WERI-Rb-1 (cell line): ENCODE measurements at places on chromosomes 16 and 17.
A peak's percentile ranks its signal among the peaks of the same experiment; 100 is the strongest.

GRCh38 chr16:66903544-66904427, 14.9 kb downstream of the CDH16 start:
- DNase-seq, result no peak

DNA sequence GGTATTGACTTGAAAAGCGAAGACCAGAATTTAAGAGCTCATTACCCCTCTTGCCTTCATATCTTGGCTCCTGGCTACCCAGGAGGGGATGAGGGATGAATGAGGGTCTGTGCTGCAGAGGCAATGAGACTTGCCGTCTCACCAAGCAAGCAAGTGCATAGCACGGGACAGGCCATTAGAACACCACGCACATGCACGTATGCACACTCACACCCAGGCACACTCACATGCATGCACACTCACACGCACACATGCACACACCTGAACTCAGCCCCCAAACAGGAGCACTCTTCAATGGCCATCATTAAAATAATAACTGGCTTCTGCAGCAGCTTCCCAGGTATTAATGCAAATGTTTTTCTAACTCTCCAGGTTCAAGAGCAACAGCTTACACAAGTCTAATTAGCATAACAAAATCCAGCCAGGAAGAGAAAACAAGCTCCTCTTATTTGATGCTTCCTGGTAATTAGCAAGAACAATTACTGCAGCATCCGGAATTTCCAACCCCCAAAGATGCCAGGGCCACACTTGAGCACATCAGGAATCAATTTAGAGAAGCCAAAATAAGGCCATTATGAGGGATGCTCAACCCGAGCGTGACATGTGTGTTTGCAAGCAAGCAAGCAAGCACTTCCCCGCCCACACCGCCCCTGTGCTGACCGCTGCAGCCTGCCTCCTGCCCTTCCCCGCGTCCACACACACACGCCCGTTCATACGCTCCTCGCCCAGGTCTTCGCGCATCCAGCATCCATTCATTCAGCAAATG, 171.6 kb upstream of the TNRC6C start:
- DNase-seq, result no peak

DNA sequence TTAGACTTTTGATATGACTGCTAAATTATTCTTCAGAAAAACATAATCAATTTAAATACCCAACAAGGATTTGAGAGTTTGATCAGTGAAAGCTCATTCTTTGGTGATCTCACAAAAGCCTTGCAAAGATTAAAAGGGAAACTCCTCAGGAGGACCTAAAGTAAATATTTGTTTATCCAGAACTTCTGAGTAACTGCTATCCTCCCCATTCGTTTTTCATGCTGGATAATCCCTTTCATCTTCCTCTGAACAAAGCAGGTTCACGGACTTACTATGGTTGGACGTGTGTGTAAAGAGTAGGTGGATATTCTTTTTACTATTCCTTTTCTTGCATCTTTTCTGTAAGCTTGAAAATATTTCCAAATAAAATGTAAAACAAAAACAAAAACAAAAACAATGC, 124.7 kb downstream of the CPPED1 start:
- no peak for DNase-seq

GRCh38 chr17:79087428-79088143, 13.0 kb downstream of the ENGASE start:
- peak; percentile 90 for DNase-seq

- DNase-seq, result no peak
Observed at GRCh38 chr17:48598736-48599135, 5.2 kb upstream of the HOXB5 start.

DNA sequence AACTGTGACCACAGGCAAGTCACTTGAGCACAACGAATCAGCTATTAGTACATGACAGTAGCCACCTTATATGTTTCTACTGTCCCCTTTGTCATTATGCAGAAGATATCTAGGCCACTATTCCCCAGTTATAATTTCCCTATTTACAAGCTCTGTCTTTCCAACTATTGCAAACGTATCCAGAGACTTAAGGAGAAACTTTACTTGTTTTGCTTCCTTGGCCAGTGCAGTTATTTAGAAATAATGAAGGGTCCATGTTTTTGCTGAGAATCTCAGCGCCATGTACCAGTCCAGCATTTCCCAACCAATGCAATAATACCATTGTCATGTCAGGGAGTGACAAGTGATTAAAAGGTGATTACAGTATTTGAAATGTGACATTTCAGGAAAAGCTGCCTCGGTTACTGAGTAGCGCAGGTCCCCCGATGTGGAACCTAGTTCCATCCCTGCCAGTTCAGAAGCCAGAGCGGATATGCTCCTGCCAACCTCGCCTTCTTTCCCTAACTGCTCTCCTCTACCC, 743 bp downstream of the ZNF624 start:
- no peak for DNase-seq

DNA sequence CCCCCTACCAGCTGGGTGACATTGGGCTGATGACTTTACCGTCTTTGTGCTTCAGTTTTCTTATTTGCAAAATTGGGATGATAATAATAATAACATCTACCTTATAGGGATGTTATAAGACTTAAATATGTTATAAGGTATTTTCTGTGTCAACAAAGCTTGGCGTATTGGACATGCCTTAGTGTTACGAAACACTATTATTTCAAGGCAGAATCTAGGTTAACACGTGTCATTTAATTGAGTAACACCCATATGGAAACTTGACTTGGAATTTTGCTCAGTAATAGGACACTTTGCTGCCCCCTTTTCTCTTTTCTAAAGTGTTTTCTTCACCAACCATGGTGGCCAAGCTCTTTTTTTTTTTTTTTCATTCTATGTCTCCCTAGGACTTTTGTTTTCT, 294.2 kb upstream of the SALL1 start:
- no peak for DNase-seq

DNA sequence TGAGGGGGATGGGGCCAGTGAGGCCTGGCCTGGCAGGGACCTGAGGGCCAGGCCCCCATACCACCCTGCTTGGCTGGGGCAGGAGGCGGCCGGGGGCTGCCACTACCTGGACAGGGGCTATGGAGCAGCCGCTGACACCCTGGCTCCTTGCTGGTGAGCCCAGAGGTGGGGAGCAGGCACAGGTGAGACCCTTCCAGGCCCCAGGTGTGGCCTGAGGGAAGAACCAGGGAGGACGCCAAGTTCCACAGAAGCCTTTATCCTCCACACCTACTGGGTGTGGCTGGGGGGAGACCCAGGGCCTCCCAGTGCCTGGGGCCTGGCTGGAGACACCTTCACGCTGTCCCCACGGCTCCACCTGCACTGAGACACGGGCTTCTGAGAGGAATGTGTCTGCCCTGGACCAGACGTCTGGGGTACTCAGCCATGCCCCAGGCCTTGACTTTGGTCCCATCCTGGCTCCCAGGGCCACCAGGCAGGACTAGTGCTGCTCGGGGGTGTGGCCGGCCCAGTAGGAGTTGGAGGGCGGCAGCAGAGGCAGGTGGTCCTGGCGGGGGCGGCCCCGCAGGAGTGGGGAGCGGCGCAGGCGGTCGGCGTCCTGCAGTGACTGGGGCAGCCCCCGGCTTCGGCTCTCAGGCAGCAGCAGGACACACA, 4.7 kb downstream of the SLC22A31 start:
- no peak for DNase-seq

DNA sequence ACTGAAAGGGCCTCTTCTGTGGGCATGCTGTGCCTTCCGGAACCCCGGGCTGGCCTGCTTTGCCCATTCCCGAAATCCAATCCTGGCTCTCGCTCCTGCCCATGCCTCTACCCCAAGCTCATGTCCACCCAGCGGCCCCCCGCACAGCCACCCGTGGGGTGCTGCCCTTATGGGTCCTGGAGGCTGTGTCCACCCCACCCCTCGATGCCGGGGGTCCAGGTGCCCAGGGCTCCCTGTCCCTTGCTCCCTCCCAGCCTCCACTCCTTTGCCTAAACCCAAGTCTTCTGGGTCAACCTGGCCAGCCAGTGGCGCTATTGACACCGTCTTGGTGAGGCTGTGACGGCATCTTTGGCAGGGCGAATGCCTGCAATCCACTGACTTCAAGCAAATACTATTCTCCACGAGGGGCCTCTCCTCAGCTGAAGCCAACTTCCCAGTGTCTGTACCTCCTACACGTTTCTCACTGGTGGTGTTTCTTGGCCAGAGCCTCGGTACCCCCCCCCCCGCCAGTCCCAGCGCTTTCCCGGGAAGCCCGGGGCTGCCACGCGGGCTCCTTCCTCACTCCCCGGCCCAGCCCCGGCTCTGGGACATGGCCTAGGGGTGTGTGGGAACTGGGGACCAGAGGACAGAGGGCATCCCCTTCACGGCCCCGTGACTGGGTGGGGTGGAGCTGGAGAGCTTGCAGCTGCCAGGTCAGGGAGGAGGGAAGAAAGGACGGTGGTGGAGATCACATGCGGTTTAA, 12.2 kb upstream of the DUS1L start:
- DNase-seq, result no peak

DNA sequence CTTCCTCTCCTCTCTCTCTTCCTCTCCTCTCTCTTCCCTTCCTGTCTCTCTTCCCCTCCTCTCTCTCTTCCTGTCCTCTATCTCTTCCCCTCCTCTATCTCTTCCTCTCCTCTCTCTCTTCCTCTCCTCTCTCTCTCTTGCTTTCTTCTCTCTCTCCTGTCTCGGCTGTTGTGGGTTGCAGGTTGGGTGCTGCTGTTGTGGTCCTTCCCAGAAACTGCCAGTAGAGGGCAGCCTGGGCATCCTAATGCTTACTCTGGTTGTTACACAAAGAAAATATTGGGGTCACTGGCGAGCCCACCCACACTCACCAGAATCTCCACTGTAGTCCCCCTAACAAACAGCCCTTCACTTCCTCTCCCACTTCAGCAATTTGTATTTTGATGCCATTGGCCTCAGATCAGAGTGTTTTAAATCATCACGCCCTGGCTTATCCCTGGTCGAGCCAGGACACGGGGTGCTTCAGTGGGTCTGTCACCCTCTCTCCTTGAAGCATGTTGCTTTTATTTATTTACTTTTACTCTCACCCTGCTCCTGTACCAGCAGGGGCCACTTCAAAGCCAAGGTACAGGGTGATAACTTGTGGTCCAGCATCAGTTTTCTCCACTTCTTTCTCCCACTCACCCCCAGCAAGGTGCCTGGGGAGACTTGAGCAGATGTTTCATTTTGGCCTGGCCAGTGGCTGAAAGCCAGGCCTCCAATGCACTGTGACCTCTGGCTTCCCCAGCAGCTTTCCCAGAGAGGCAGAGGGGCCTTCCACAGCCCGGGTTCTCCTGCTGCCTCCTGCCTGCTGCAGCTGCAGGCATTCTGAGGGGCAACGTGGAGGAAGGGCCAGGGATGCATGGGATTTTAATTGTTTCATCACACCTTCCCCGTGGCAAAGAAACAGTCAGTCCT, 4.7 kb upstream of the MMP15 start:
- DNase-seq, result peak; percentile 46

- peak; percentile 66 for DNase-seq
Observed at GRCh38 chr17:78873519-78874340, 29.3 kb downstream of the CEP295NL start.

- no peak for DNase-seq
Observed at GRCh38 chr17:8628609-8629169, 1.8 kb downstream of the MYH10 start.

DNA sequence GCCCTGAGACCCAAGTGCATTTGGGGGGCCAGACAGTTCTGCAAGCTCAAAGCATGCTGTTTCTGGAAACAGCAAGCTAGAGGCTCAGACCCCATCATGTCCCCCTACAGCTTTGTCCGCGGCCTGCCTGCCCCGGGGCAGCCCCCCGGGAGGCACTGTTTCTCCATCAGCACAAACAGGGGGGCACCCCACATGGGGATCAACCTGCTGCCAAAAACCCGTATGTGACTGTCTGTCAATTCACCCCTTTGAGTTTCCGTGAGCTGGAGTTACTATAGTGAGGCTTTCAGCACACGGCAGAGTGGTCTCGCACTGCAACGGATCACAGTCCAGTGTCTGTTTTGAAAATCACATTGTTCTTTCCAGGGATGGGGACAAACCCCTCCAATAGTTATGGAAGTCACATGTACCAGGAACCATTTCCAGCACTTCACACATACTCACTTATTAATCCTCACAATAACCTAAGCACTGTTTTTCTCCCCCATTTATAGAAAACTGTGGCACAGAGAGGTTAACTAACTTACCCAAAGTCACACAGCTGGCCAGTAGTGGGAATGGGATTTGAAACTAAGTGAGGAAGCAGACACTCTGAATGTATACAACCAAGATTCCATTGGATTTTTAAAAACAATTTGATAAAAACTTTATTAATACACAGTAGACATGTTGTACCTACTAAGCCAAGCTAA, 269.0 kb downstream of the C16orf95 start:
- no peak for DNase-seq

DNA sequence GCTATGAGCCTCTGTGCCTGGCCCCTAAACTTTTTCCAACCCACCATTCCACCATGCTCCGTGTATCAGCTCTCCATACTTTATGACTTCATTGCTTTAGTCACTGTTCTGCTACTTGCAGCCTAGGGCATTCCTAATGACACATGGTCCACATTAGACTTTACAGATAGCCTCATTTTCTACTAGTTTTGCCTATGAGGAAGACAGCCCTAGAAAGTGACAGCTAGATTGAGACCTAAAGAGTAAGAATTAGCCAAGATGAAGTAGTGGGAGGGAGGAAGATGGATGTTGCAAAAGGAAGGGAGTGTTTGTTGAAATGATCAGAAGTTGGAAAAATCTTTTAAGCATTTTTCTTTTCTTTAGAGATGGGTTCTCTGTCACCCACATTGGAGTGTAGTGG, 11.0 kb downstream of the C16orf54 start:
- DNase-seq, result no peak

DNA sequence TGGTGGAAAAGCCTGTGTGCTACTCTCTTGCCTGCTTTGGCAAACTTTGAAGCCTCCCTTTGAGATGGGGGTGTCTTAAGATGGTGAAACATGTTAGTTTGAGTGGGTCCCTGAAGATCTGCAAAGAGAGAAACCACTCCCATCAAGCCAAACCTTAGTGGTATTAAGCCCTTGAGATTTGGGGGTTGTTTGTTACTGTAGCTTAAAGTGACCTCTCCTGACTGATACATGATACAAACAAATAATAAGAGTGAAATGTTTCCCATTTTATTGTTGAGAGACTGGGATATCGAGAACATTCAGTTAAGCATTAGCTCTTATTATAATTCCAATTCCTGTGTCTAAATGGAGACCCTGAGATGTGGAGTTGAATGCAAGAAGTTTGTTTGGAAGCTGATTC, 63.1 kb downstream of the NT5M start:
- DNase-seq, result no peak

GRCh38 chr16:19228575-19228974, 57.0 kb upstream of the CLEC19A start:
- DNase-seq, result no peak

DNA sequence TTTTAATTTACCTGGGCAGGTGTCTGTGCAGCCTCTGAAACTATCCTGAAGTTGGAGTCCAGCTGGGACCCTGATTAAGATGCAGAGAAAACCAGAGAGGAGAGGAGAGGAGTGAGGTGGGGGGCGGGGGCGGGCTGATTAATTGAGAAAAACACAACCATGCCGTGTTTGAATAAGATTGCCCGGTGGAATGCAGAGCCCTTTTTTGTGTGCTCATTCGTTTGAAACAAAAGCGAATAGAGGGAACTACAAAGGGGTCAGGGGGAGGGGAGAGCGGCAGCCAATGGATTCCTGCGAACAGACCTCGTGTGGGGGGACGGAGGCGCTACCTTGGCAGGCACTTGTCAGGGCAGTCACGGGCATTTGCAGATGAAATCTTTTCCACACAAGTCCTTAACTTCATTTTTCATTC, 355.8 kb downstream of the SOX9 start:
- no peak for DNase-seq

GRCh38 chr16:80741724-80742123, 62.7 kb downstream of the CDYL2 start:
- no peak for DNase-seq
